Psoas muscle (tissue), 8 donors: ENCODE measurements at places on chromosomes 11 and 22. TPM values are rescaled to one million over a fixed set of nuclear protein-coding genes. Genes with fewer than 3 reads are reported as not detected.

CDC42BPG gene
- total RNA-seq = 0.05 TPM

P2RY6 gene
- 0.96 TPM for total RNA-seq

RPS13 gene
- total RNA-seq = 972 TPM

PES1 gene
- total RNA-seq = 74.8 TPM

RAB3IL1 gene
- 4.9 TPM for total RNA-seq

PPME1 gene
- 45.9 TPM for total RNA-seq

OR51T1 gene
- not detected for total RNA-seq

RHBDD3 gene
- 17.9 TPM for total RNA-seq

TBX1 gene
- total RNA-seq = 101 TPM

TPBGL gene
- total RNA-seq = not detected

OR8G1 gene
- not detected for total RNA-seq

OR5P2 gene
- total RNA-seq = not detected

TIMM10 gene
- total RNA-seq = 74.8 TPM

MS4A12 gene
- total RNA-seq = not detected

B4GALNT4 gene
- total RNA-seq = not detected

MIOX gene
- not detected for total RNA-seq

OR5B21 gene
- total RNA-seq = not detected

MMP7 gene
- not detected for total RNA-seq

NDUFS8 gene
- 328 TPM for total RNA-seq

DAGLA gene
- total RNA-seq = 5.1 TPM

MS4A7 gene
- total RNA-seq = 4.9 TPM

OR51E2 gene
- total RNA-seq = 0.19 TPM

GLYAT gene
- not detected for total RNA-seq

TPCN2 gene
- 6.0 TPM for total RNA-seq

C22orf23 gene
- 0.20 TPM for total RNA-seq

TMEM86A gene
- total RNA-seq = 3.9 TPM

FOXR1 gene
- total RNA-seq = not detected

DNAJB7 gene
- not detected for total RNA-seq

TRIM6 gene
- 0.78 TPM for total RNA-seq

SCT gene
- total RNA-seq = not detected

SAA4 gene
- total RNA-seq = not detected

CLDN5 gene
- 57.2 TPM for total RNA-seq

SLC35F2 gene
- 0.53 TPM for total RNA-seq

RASGRP2 gene
- 2.6 TPM for total RNA-seq

SLC37A2 gene
- 1.7 TPM for total RNA-seq

OR52I2 gene
- not detected for total RNA-seq

TMPRSS4 gene
- not detected for total RNA-seq
